Stimulated activated CD4-positive, alpha-beta T cell treated with anti-CD3 and anti-CD28 coated beads, TNF-alpha, amount 100 ng/mL, for 24 hours (primary cell): ENCODE measurements at places on chromosomes 5 and 9.

DNA sequence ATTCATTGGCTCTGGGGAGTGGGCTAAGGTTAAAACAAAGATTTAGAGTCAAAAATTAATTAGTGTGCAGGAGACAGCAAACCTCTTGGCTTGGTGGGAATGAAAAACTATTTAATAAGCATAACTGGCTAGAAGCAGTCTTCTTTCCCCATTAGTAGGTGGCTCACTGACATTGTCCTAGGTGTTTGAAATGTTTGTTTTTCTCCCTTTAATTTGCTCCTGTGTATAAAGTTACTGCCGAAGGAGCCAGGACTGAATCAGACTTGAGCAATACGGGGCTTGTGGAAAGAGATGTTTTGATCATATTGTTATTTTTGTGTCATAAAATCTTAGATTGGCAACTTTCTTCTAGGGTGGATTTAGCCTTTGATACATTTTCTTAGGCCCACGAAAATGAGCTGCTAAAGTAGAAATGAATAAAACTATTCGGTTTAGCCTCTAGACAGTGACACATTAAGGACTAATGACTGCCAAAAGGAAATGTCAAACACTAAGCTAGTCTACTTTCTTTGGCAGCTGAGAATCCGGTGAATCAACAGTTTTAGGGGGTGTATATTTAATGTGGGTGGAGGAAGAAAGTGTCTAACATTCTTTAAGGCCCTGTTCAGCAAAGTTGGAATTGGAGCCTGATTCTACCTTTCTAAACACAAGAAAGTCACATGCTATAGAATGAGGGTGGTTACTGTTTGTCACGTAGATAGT, 30.2 kb downstream of the LRRTM2 start:
- DNase-seq = no peak

DNA sequence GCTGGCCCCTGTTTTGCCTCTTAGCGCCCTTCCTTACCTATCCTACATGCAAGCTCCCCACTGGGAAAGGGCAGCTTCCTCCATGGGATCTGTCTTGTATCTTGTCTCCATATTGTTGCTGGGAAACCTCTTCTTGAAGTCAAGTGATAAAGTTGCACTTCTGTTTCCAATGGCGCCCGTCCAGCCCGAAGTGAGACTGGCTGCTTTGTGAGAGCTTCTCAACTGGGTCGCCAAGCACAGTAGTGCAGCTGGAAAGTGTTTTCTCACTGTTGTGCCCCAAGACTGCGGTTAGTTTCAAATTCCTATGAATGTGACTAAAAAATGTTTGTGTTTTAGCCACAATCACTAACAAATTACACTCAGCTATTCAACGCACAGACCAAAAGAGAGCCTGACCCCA, 506.6 kb upstream of the MPDZ start:
- DNase-seq = no peak

GRCh38 chr5:134432677-134433359, 21.1 kb upstream of the CDKN2AIPNL start:
- DNase-seq = no peak

DNA sequence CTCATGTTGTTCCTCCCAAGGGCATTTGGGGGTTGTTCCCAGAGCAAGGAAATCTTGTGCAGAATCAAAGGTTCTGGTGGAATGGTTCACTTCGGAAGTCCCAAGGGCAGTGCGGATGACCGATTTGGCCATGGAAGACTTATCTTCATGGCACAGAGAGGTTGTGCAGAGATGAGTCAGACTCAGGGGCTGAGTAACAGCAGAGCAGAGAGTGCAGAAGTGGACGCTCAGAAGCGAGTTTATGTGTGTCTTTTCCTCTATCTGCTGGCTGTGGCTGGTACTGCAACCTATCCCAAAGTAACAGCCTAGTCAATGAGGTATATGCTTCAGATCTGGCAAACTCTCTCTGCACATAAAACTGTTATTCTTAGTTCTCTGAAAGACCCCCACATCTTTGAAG, 118.1 kb downstream of the DPYSL3 start:
- DNase-seq = no peak

- no peak for DNase-seq
These were observed 84.1 kb downstream of the ERBIN start for GRCh38 chr5:66010476-66010875.
